ENCODE measurements at places on chromosomes 7 and 10. TPM values are rescaled to one million over a fixed set of nuclear protein-coding genes. Genes with fewer than 3 reads are reported as not detected.

- DNase-seq, result no peak
Observed at GRCh38 chr10:49523301-49523700, 15.6 kb downstream of the ERCC6 start.

DNA sequence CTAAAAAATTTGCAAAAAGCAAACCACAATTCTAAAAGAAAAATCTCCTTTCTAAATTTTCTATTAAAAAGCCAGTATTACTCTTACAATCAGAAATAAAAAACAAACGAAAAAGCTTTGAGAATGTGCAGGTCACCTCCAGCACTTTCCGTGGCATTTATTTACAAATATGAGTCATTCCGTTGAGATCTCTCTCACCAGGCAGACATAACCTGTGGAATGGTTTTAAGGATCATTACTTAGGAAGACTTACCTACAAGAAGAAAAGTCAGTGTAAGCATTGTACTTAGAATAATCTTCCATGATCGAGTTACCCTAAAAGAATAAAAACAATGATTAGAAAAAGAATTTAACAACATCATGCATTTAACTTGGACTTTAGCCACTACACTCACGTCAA is 3.3 kb downstream of the SUN3 start:
- DNase-seq, result no peak

DNA sequence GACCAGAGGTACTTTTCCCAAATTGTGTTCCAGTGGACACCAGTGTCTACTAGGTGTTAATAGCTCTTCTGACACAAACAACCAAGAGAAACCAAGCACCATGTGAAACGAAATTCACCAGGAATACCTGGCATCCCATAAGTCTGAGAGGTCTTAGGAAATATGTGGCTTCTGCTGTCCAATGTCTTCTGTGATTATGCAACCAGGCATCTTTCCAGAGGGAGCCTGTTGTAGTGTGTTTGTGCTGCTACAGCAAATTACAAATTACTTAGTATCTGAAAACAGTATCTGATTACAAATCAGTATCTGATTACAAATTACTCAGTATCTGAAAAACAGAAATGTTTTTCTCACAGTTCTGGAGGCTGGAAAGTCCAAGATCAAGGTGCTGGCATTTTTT is 133.6 kb upstream of the NPVF start:
- DNase-seq, result no peak

Gene LRRD1
- not detected for total RNA-seq

Gene C10orf105
- total RNA-seq, result 0.35 TPM

DNA sequence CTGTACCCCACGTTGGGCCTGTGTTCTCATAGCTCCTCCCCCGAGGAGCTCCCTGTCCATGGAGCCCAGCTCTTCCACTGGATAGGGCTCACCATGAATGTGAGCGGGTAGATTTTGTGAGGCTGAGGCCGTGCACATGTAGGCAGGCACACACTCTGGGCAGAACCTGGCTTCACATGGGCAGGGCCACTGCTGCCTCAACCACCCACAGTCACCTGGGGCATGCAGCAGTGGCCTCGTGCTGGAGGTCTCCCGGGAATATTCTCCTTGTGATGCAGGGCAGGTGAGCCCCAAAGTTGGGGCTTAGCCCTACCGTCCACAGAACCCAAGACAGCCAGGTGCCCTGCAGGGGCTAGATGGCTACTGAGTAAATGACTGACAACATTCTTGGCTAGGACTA is 116.6 kb downstream of the TMEM130 start:
- DNase-seq, result no peak

- DNase-seq, result no peak
Observed at GRCh38 chr7:30906014-30906413, 5.6 kb upstream of the AQP1 start.

Gene LIPM
- not detected for total RNA-seq

GRCh38 chr10:107477266-107477665 is 312.8 kb upstream of the SORCS1 start:
- DNase-seq, result no peak
